Activated naive CD4-positive, alpha-beta T cell treated with anti-CD3 and anti-CD28 coated beads, Interleukin-2, amount 10 ng/mL, durations not matched to agents 7 days and 5 days (primary cell): ENCODE measurements at places on chromosomes 3 and 15.
A peak's percentile ranks its signal among the peaks of the same experiment; 100 is the strongest.

- H3K4me1 ChIP-seq: no peaks in the 10 kb centered on the region
- no peaks in the 10 kb centered on the region for H3K36me3 ChIP-seq
- DNase-seq: no peak
- peaks cover 3% of the 10 kb centered on the region for H3K27me3 ChIP-seq
- H3K27ac ChIP-seq: no peak overlapping the region
- H3K4me3 ChIP-seq: no peak overlapping the region
Measured at GRCh38 chr15:52193791-52194190, 2.6 kb upstream of the GNB5 start.

- H3K27ac ChIP-seq: no peak overlapping the region
- no peak for DNase-seq
- H3K27me3 ChIP-seq: peaks cover 3% of the 10 kb centered on the region
- H3K4me1 ChIP-seq: no peaks in the 10 kb centered on the region
- no peak overlapping the region for H3K4me3 ChIP-seq
Measured at GRCh38 chr3:158918451-158918850, 116.6 kb downstream of the MFSD1 start.

DNA sequence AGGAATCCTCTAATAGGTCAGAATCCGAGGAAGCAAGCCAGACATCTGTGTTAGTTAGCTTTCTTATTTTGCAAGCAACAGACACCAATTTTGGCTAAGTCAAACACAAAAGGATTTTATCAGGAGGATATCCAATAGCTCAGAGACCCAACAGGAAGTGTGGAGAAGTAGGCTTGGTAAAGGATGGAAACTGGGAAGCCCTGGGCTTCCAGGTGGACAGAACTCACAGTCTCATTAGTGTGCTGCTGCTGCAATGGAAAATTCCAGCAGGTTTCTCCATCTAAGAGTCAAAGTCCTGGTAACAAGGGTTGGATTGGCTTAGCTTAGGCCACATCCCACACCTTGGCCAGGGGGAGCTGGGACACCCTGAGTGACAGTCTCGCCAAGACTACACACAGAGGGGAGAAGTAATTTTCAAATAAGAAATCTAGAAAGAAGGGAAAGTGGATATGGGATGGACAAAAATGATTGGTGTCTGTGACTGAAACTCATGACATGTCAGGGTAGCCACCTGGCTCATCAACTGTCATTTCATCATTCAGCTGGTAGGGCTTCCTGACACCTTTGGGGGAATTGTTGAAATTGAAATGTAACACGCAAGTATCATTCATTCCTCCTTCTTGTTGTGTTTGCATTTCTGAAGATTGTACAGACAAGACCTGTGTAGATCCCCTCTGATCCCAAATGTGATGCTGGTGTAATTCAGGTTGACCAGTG is 158.6 kb downstream of the THSD4 start:
- no peaks in the 10 kb centered on the region for H3K27me3 ChIP-seq
- no peak overlapping the region for H3K27ac ChIP-seq
- no peaks in the 10 kb centered on the region for H3K36me3 ChIP-seq
- no peaks in the 10 kb centered on the region for H3K4me1 ChIP-seq

DNA sequence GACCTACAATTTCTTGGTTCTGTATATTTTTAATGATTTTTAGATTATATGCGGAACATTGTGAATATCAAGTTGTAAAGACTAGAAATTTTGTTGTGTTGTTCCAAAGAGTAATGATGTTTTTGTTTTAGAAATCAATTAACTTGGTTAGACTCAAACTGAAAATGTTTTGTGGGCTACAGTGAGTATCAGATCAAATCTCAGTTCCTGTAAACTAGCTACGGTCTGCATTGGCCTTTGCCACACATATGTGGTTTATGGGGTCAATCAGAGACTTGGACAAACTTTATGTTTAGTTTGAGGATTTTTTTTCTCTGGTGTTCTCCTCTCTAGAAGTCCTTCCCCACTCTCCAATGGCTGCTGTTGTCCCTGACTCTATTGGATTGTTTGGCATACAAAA is 308.0 kb upstream of the THRB start:
- no peak overlapping the region for H3K27ac ChIP-seq
- no peaks in the 10 kb centered on the region for H3K4me1 ChIP-seq
- H3K4me3 ChIP-seq: no peak overlapping the region
- H3K36me3 ChIP-seq: no peaks in the 10 kb centered on the region
- no peaks in the 10 kb centered on the region for H3K27me3 ChIP-seq

DNA sequence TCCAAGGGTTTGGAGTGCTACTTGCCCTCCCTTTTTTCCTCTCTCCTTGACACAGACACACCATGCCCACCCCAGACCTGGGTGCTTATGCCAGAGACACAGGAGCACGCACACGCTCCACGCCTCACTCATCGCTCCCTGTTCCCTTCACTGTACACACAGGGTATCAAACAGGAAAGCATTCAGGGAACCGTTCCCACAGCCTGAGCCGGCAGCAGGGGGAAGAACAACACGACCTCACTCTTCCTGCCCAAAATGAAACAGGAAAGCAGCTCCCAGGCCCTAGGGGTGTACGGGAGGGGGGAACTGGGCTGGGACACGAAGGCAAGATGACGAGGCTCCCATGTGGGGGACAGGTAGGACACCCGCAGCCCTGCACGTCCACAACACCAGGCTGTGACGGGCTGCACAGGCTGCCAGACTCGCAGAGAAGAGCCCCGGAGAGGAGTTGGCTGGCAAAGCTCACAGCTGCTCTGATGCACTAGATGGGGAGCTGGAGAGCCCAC is 11.2 kb downstream of the DLL4 start:
- H3K36me3 ChIP-seq: no peaks in the 10 kb centered on the region
- DNase-seq: no peak
- peak overlapping the region; percentile 84 for H3K27ac ChIP-seq
- H3K4me3 ChIP-seq: peak overlapping the region; percentile 0

GRCh38 chr3:178083906-178084866 is 452.1 kb upstream of the KCNMB2 start:
- H3K36me3 ChIP-seq: no peaks in the 10 kb centered on the region
- no peak overlapping the region for H3K4me3 ChIP-seq
- no peaks in the 10 kb centered on the region for H3K27me3 ChIP-seq
- H3K4me1 ChIP-seq: peaks cover 28% of the 10 kb centered on the region

DNA sequence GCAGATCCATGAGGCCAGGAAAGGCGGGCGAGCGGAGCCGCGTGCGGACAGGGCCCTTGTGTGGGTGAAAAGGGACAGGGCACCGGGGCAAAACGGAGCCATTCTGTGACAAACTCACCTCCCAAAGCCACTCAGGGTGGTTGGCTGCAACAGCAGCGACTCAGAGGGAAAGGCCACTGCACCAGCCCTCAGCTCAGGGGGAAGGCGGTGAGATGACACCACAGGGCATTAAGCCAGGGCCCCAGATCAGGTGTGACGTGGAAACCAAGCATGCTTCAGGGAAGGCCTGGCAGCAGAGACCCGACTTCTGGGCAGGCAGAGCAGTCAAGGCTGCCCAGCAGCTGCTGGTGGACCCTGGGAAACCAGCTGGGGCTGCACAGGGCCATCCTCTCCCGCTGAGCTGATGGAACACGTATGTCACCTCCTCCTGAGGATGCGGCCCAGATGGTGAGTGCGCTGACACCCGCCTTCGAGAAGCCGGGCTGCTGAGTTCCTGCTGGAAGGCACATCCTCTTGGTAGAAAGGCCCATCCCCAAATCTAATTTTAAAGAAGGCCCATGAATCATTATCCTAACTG is 82.3 kb downstream of the CHSY1 start:
- peak overlapping the region; percentile 35 for H3K4me3 ChIP-seq
- no peak for DNase-seq
- H3K27ac ChIP-seq: peak overlapping the region; percentile 78
- no peaks in the 10 kb centered on the region for H3K27me3 ChIP-seq
- peaks cover 50% of the 10 kb centered on the region for H3K4me1 ChIP-seq

GRCh38 chr3:198080521-198081384 is 120.7 kb downstream of the LMLN start:
- H3K27ac ChIP-seq: peak overlapping the region; percentile 80
- peaks cover 9% of the 10 kb centered on the region for H3K4me1 ChIP-seq
- H3K27me3 ChIP-seq: peaks cover 49% of the 10 kb centered on the region
- peak overlapping the region; percentile 73 for H3K4me3 ChIP-seq
- peak; percentile 84 for DNase-seq
- H3K36me3 ChIP-seq: no peaks in the 10 kb centered on the region

GRCh38 chr15:81222007-81222406 is 25.3 kb downstream of the IL16 start:
- no peaks in the 10 kb centered on the region for H3K36me3 ChIP-seq
- H3K4me3 ChIP-seq: no peak overlapping the region
- no peak for DNase-seq
- H3K27me3 ChIP-seq: peaks cover 20% of the 10 kb centered on the region
- peaks cover 4% of the 10 kb centered on the region for H3K4me1 ChIP-seq
- H3K27ac ChIP-seq: no peak overlapping the region
